A673 (cell line): ENCODE measurements at places on chromosomes 7 and 10. TPM values are rescaled to one million over a fixed set of nuclear protein-coding genes. Genes with fewer than 3 reads are reported as not detected.

SLC26A3 gene
- not detected in 2 replicates for total RNA-seq

ACHE gene
- total RNA-seq, result 0.52 and 0.87 TPM in 2 replicates

NPC1L1 gene
- not detected in 2 replicates for total RNA-seq

TET1 gene
- 15.2 and 17.4 TPM in 2 replicates for total RNA-seq

PLXNA4 gene
- total RNA-seq, result 0.11 and 0.37 TPM in 2 replicates

FANK1 gene
- total RNA-seq, result 0.83 and 1.4 TPM in 2 replicates

AGMO gene
- 0.26 TPM in 1 of 2 replicates, not detected in the other for total RNA-seq

PAX2 gene
- not detected in 2 replicates for total RNA-seq

FRMD4A gene
- total RNA-seq, result 26.3 and 29.6 TPM in 2 replicates

FGFR2 gene
- total RNA-seq, result 0.60 and 1.6 TPM in 2 replicates

- H3K4me1 ChIP-seq, result peaks cover 7% of the 10 kb centered on the region
- DNase-seq, result no peak
- no peaks in the 10 kb centered on the region for H3K36me3 ChIP-seq
- H3K27ac ChIP-seq, result no peak overlapping the region
Observed at GRCh38 chr10:124003871-124004662, 89.3 kb downstream of the CHST15 start.

DNA sequence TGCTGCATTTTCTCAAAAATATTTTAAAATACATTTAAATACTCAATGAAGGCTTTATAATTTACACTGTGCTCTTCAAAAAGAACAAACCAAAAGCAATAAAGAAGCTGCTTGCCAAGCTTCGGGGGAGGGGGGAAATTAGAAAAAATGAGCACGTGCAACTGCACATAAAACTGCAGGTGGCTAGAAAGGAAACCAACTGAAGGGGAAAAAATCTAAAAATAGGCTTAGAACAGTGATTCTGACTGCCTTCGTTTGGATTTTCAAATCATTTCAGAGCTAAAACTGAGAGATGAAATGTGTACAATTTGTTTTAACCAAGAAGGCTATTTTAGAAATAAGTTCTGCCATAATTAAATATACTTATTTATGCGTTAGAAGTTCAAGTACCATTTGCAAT lies 61.4 kb downstream of the ABI1 start:
- no peaks in the 10 kb centered on the region for H3K27me3 ChIP-seq
- H3K4me1 ChIP-seq, result peaks cover 6% of the 10 kb centered on the region
- no peak overlapping the region for H3K4me3 ChIP-seq
- peak; percentile 51 for DNase-seq

GRCh38 chr7:67022511-67022910 lies 25.9 kb downstream of the TYW1 start:
- no peak for DNase-seq
- no peak overlapping the region for H3K27ac ChIP-seq
- no peaks in the 10 kb centered on the region for H3K27me3 ChIP-seq
- H3K4me3 ChIP-seq, result no peak overlapping the region
- H3K4me1 ChIP-seq, result peaks cover 3% of the 10 kb centered on the region

DNA sequence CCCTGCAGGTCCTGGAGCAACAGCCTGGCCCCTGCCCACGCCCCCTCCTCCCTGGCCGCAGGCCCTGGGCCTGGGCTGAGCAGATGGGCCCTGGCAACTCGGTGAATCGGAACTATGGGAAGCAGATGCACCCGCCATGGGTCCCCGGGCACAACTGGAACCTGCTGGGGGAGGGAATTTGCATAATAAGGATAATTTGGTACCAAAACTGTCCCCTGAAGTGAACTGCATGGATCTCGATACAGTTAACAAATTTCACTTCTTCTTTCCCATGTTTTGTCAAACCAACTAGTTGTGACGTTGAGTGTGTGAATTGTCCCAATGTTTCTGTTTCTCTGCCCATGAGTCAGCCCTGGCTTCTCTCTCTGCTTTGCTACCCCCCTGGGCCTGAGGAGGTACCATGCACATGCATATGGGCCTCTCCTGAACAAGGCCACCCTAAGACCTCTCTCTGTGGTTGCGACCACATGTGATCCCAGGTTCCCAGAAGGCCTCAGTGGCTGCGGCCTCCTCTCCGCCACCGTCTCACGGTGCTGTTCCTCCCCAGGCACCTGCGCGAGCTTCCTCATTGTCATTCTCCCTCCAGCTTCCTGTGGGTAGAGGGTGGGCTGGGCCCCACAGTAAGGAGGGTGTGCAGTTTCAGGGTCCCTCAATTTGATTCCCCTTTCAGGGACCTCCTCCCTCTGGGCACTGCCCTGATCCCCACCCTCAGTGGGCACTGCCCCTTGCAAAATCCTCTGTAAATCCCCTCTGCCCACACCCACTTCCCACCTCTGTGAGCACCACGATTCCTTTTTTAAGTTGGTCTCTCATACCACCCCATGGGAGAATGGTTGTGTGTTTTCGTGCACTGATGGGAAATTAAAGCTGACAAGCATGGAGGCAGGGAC lies 40.0 kb downstream of the FIGNL1 start:
- H3K36me3 ChIP-seq, result no peaks in the 10 kb centered on the region
- H3K4me1 ChIP-seq, result no peaks in the 10 kb centered on the region
- H3K4me3 ChIP-seq, result no peak overlapping the region
- no peak overlapping the region for H3K27ac ChIP-seq

DNA sequence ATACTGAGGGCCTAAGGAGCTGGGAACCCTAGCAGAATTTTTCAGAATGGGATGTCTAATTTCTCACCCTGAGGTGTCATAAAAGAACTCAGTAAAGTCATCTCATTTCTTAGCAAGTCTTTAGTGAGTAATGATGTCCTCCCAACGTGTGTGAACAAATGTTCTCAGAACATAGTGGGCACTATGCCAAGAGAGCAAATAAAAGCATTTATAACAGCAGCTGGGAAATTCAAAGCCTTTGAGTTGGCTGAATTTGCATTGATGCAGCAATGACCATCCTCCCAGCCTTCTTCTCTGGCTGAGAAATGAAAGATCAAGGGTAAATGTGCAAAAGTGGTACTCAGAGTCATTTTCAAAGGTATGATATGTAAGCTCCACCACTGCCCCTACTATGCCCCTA lies 109.4 kb downstream of the FAM107B start:
- H3K4me1 ChIP-seq, result no peaks in the 10 kb centered on the region
- peak; percentile 23 for DNase-seq
- no peaks in the 10 kb centered on the region for H3K27me3 ChIP-seq
- no peak overlapping the region for H3K27ac ChIP-seq

GRCh38 chr10:51986516-51986915 lies 287.1 kb upstream of the CSTF2T start:
- H3K4me3 ChIP-seq, result no peak overlapping the region
- no peaks in the 10 kb centered on the region for H3K27me3 ChIP-seq
- no peaks in the 10 kb centered on the region for H3K36me3 ChIP-seq
- no peak for DNase-seq
- no peaks in the 10 kb centered on the region for H3K4me1 ChIP-seq

GRCh38 chr10:76185471-76186301 lies 754.3 kb downstream of the LRMDA start:
- H3K27me3 ChIP-seq, result no peaks in the 10 kb centered on the region
- DNase-seq, result no peak
- H3K4me1 ChIP-seq, result no peaks in the 10 kb centered on the region
- no peaks in the 10 kb centered on the region for H3K36me3 ChIP-seq
- no peak overlapping the region for H3K27ac ChIP-seq

DNA sequence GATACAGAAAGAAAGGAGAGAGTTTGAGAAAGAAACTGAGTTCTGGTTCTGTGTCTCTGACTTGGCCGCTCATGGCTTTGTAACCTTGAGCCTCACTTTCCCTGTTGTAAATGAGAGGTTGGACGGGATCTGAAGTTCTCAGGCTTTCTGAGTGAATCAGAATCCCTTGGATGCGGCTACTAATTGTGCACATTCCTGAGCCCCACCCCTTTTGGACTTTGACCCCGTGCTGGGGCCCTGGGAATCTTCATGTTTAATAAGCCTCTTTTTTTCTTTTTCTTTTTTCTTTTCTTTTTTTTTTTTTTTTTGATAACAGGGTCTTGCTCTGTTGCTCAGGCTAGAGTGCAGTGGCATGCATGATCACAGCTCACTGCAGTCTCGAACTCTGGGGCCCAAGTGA lies 26.9 kb downstream of the SLC25A28 start:
- no peak overlapping the region for H3K27ac ChIP-seq
- DNase-seq, result no peak
- H3K4me1 ChIP-seq, result no peaks in the 10 kb centered on the region
- no peaks in the 10 kb centered on the region for H3K36me3 ChIP-seq
